ENCODE measurements at places on chromosomes 7 and 10.

- DNase-seq, result no peak
Measured at GRCh38 chr10:5968681-5969453, 8.5 kb downstream of the IL15RA start.

- no peak for DNase-seq
Measured at GRCh38 chr7:18468795-18469194, 26.8 kb upstream of the HDAC9 start.

- no peak for DNase-seq
Measured at GRCh38 chr10:66843396-66843795, 82.4 kb upstream of the LRRTM3 start.

DNA sequence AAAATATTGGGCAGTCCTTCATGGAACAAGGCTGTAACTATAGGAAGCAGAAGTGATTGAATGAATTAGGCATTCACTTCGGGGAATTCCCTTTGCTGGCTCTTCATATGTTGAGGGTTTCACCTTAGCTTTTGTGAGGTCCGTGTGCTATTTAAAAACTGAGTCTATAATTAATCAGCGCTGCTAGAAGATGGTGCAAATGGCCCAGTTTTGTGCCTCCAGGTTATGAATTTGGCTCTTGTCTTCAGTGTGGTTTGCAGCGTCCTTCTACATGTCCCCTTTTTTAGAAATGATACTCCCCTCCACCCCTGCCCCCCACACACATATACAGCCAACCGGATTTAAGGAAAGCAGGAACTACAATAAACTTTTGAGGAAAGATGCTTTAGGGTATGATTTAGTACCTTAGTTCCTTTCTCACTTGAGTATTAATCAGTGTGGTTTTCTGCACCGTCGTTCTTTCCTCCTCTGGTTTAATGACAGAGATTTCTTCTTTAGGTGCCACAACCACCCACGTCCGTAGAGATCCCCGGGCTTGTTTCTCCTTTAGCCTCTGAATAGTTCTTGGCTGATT, 110.6 kb upstream of the SAMD8 start:
- DNase-seq, result peak; percentile 53

DNA sequence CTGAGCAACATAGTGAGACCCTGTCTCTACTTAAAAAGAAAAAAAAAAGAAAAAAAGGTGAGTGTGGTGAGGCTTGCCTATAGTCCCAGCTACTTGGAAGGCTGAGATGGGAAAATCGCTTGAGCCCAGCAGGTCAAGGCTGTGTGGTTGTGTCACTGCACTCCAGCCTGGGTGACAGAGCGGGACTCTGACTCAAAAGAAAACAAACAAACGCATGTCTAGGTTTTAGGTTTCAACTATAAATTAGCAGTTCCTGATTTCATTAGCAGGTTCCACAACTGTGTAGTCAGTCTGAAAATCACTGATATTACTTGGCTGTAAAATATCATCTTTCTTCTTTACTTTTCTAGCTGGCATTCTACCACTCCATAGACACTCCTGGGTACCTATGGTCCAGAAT, 155.7 kb upstream of the HGF start:
- DNase-seq, result no peak

DNA sequence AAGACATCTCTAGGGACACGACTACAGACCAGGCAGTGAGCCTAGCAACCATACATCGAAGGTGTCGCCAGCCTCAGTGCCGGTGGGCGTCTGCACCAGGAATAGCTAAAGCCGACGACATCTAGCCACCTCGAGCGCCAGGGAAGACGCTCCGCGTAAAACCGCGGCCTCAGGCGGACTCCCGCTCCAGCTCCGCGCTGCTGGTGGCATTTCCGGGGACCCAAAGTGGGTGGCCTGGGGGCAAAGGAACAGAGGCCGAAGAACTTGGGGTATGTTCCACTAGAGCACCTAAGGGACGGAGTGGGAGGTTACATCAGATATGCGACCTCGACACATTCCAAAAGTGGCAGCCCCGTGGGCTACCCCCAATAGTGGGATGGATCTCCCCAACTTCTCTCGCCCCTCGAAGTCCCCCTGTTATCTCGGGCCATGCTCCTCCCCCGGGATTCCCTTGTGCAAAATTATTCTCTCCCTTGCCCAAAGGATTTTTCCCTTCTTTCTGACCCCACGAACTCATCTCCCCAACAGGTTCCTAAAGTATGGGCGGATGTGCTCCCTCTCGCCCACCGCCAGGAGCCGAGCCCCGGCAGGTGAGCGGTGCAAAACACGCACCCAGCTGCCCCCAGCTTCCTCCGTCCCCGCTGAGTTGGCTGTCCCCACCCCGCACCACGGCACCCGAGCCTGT, 1.2 kb downstream of the KCNMA1 start:
- DNase-seq, result peak; percentile 22

DNA sequence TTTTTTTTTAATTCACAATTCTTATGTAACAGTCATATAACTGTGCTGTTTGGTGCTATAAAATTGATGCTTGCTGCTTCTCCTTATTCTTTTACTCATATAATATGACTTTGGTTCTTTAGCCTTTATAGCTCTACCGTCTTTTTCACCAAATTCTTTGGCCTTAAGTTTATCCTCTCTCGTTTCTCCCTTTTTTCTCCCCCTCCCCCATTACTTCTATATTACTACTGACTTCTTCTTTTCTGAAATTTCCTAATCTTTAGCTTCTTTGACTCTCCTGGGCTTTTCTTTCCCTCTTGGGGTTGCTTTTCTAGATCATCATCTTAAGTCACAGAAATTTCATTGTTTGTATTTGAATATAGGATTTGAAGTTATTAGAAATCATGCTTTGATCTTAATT, 3.8 kb downstream of the BCCIP start:
- DNase-seq, result no peak

GRCh38 chr10:63670291-63670898, 149.2 kb downstream of the REEP3 start:
- no peak for DNase-seq

- DNase-seq, result no peak
Measured at GRCh38 chr10:59513558-59513957, 151.2 kb upstream of the FAM13C start.

DNA sequence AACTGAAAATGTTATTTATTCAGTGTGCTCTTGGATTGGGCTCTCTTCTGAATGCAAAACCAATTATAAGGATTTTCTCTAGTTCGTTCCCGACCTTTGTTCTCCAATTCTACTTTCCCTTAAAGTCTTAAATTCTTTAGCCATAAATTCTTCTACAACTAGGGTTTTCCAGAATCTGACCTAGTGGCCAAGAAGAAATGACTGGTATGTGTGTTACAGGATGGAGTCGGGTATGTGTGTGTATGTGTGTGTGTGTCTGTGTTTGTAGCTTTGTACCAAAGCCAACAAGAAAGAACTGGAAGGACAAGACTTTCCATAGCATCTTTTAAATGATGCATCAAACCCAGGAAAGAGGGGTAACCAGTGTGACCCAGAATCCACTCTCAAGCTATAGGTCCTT, 25.8 kb upstream of the LEP start:
- no peak for DNase-seq

- no peak for DNase-seq
Measured at GRCh38 chr10:61175316-61175715, 231.3 kb upstream of the RHOBTB1 start.

DNA sequence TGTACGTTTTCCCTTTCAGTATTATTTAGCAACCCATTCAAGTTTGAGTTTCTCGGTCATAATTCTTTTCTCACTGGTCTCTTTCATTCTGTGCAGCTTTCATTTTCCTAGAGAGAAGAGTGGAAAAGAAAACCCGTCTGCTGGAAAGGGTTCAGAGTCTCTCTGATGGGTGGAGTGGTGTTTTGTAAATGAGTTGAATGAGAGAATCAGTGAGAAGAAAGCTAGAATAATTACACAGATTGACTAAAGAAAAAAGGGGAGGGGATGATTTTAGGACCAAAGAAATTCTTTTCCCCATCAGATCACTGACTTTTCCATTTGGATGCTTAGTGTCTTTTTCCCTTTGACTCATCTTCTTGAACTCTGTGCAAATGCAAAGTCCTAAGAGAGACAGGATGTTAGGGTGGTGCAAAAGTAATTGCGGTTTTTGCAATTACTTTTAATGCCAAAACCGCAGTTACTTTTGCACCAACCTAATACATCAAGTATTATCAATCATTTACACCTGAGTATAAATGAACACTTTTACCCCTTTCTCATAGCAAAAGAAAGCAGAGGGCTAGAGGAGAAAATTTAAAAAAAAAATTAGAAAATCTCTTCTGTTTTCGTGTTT, 242.1 kb upstream of the SP4 start:
- no peak for DNase-seq

- DNase-seq, result no peak
Measured at GRCh38 chr7:134684165-134684564, 37.5 kb downstream of the BPGM start.

DNA sequence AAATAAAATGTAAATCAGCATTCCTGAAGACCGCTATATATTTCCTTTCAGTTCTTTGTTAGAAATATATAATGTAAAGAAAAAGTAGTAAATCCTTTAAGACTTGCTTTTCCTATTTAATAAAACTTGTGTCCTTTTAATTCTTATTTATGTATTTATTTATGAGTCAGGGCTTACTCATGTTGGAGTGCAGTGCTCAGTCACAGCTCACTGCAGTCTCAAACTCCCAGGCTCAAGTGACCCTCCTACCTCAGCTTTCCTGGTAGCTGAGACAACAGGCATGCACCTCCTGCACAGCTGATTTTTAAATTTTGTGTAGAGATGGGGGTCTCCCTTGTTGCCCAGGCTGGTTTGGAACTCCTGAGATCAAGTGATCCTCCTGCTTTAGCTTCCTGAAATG, 724.5 kb downstream of the ANKRD7 start:
- no peak for DNase-seq

GRCh38 chr10:992871-993270, 4.6 kb downstream of the GTPBP4 start:
- DNase-seq, result no peak

- no peak for DNase-seq
Measured at GRCh38 chr7:143379611-143380259, 1.4 kb upstream of the ZYX start.

GRCh38 chr7:158097453-158098124, 490.0 kb downstream of the PTPRN2 start:
- DNase-seq, result no peak

- no peak for DNase-seq
Measured at GRCh38 chr10:25978771-25979170, 44.7 kb downstream of the MYO3A start.

- no peak for DNase-seq
Measured at GRCh38 chr7:33836797-33837355, 68.5 kb upstream of the BMPER start.

DNA sequence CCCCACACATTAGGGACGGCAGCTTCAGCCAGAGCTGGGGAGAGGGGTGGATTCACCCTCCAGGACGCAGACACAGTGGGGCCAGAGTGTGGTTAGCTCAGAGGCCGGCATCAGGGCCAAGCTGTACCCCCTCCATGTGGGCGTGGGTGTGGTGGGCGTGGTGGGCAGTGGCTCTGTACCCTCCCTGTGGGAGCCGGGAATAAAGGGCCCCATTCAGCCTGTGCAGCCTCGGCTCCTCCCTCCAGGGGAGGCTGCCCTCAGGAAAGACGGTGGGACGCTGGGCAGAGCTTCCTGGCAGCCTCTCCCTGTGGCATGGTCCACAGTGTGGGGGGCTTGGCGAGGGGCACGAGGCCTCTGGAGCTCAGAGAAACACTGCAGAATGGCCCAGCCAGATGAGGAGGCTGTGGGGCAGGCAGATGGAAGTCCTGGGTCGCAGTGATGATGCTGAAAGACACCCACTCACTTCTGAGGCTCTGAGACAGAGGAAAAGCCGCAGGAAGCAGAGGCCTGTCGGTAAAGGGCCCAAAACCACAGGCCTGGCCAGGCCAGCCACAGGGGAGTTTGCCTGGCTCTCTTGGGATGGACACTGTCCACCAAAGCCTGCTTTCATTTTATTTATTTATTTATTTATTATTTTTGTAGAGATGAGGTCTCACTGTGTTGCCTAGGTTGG, 108.0 kb downstream of the SH3PXD2A start:
- no peak for DNase-seq

GRCh38 chr7:5284304-5285281, 1.9 kb downstream of the SLC29A4 start:
- DNase-seq, result peak; percentile 51

DNA sequence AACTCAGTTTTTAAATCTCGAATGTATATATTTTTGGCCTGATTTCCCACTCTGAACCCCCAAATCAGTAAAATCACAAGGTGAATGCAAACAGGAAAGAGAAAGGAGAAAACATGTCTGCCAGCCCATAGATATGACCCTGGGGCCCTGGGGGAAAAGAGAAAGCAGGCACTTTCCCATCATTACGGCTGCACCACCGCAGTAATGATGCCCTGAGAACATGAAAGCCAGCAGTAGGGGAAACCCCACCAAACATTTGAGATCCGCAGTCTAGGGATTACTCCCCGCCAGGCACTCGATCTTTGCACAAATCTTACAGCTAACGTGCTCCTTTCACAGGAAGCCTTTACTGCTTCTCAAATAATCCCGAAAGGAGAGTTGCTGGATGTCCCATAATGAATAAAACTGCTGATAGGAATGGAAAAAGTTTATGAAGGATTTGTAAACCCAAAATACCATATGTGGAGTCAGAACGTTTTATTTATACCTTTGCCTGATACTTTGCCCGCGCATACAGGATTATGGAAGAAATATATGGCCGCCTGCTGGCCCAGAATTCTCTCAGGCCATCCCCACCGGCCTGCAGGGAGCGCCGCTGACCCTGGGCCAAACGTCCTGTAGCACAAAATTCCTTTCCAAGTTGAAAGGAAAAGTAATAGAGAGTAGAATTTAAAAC, 180.0 kb upstream of the INHBA start:
- peak; percentile 62 for DNase-seq

GRCh38 chr7:34034728-34035127, 129.4 kb downstream of the BMPER start:
- DNase-seq, result no peak

DNA sequence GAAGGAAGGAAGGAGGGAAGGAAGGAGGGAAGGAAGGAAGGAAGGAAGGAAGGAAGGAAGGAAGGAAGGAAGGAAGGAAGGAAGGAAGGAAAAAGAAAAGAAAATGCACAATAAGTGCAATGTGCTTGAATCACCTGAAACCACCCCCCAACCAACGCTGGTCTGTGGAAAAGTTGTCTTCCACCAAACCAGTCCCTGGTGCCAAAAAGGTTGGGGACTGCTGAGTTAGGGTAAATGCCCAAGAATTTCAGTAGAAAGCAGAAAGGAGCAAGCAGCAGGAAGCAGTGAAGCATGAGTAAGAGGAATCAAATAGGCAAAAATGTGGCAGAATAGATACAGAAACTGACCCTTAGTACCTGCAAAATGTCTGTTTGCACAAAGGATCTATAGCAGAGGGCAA, 137.2 kb downstream of the JCAD start:
- DNase-seq, result no peak

DNA sequence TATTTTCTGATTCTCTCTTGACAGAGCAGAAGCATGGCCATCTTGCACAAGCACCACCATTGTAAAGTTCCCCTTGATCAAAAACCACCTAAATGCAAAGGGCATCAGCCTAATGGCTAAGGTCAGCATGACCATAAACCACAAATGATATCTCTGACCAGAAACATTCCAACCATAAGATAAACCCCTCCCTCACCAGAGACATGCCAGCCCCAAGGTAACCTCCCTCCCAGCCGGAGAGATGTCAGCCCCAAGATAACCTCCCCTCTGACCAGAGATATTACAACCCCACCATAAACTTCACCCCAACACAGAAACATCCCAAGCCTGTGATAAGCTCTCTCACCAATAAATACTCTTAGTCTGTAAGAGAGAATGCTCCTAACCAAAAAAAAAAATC, 72.1 kb upstream of the CDK1 start:
- DNase-seq, result no peak

GRCh38 chr10:46527241-46527811, 29.1 kb downstream of the GPRIN2 start:
- DNase-seq, result no peak

GRCh38 chr10:110304394-110304779, 333 bp downstream of the SMNDC1 start:
- DNase-seq, result no peak

GRCh38 chr10:114420811-114421485, 16.6 kb upstream of the AFAP1L2 start:
- DNase-seq, result no peak

Data from B cell (primary cell).